ENCODE measurements at places on chromosomes 3 and 15.

DNA sequence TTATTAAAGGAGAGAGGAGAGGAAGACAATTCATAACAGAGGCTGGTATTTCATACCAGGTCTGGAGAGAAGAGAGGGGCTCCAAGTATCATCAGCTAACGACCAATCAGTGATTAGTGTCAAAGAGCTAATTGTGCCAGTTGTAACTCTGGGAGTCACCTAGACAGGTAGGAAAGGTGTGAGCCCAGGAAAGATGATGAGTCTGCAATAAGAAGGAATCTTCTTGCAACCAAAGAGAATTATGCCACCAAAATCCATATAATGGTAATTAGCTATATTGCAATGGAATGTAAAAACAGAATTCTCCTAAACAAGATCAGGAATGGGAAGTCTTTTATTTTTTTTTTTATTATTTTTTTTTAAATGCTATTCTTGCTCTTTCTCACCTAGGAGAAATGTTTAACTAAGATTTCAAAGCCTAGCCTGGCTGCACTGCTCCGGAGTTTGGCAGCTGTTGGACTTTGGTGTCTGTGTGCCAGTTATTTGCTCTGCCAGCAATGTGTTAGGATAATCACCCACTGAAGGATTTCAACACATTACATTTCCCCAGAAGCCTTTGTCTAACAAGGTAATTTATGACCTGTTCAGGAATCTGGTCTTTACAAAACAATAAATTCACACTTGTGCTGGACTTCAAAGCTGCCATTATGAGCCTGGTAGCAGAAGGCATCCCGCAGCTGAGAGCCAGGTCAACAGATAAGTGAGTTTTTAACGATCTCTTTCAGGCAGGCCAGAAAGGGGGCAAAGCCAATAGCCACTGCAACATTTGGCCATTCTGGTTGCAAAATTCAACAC, 89.4 kb downstream of the FOXB1 start:
- no peak for DNase-seq

DNA sequence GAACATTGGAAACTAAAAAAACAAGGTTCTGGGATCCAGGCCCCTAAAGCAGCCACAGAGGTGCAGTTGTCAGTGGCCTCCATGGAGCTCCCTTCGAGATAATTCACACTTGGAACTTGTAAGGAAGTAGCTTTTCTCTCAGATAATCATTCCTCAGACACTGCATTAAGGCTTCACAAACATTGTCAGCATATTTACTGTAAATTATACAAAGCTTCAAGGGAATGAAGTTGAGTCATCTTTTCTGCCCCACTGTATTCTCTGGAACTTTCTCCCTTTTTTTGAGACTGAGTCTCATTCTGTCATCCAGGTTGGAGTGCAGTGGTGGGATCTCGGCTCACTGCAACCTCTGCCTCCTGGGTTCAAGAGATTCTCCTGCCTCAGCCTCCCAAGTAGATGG, 7.1 kb downstream of the BLOC1S6 start:
- no peak for DNase-seq

DNA sequence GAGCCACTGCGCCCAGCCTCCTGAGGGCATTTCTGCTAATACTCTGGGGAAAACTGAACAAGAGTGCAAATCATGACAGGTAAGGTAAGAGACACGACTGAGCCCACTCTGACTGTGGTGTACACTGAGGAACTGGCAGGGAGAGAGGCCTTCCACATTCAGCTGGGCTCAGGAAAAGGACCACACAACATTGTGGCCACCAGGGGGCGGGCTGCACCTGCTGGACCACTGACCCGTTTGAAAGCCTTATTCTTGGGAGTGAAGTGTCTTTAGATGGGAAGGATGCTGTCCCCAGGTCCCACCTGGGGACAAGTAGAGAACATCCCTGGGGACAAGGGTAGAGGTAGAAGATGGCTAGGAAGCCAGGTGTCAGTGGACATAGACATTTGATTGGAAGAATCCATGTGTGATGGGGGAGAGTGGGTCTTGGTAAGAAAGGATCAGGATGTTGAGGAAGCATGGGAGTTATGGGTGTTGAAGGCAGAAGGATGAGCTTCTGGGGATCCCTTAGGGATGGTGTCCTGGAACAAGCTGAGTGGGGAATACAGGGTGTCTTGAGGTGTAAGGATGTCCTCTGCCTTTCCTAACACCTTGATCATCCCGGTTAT, 6.2 kb upstream of the CTDSPL start:
- no peak for DNase-seq

DNA sequence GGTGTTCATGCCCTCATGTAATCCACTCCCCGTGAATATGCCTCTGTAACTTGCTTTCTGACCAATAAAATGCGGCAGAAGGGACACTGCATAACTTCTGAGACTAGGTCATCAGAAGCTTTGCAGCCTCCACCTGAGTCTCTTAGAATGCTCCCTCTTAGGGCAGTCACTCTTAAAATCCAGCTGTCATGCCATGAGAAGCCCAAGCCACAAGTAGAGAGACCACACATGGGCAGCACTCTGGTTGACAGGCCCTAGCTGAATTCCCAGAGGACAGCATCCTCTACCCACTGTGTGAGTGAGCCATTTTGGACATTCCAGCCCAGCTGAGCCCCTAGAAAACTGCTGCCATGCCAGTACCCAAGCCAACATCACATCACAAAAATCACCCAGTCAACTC, 41.4 kb downstream of the SCAPER start:
- DNase-seq: no peak

DNA sequence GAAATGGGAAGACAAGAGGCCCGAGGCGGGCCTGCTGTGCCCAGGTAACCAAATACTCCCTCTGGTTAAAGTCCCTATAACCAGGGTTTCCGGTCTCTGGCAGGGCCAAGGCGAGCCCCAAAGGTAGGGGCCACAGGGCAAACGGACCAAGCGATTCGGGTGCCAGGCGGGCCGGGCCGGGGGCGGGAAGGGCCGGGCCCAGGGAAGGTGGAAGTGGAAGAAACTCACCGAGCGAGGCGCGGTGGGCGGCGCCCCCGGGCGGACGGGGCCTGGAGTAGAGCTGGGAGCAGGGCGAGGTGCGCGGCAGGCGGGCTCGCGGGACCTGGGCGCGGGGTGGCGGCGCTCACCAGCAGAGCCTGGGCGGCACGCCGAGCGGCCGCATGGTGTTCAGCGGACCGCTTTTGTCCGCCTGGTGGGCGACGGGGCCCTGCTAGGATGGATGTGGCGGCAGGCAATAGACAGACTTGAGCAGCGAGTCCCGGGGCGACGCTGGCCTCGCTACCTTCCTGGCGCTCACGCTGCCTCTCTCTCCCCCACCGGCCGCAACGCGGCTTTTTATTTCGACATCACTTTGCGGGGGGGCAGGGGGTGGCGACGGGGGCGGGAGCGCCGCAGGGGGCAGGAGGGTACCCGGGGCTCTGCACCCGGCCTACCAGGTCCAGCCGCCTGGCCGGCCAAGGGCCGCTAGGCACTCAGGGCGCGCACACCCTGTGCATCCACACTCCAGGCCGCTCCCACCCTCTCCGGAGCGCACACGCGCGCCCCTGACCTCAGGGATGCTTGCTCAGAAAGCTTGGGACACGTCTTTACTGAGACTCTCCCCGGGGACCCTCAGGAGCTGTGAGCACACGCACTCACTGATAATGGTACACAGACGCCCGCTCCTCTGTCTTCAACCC, at the start of gene GATA2:
Gene GATA2, minus strand, starts transcription at position 531 of the 899 bp plus-strand sequence. CDS start 6,170 bp downstream, outside the sequence.
- no peak for DNase-seq

DNA sequence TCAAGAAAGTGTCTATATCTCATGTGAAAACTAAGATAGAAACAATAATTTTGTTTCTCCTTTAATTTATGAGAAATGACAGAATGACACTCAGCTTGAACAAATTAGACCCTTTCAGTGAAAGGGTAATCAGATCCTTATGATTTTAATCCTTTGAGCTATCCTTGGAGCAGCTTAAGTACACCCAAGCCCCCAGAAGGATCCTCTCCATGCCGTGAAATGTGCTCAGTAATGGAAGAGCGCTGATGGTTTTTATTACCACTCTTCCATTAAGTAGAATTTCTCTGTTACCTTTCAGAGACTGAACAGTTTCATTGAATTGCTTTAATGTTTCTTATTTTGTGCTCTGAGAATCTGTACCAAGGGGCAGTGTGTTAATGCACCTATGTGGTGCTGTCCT, 54.3 kb downstream of the HMG20A start:
- no peak for DNase-seq

DNA sequence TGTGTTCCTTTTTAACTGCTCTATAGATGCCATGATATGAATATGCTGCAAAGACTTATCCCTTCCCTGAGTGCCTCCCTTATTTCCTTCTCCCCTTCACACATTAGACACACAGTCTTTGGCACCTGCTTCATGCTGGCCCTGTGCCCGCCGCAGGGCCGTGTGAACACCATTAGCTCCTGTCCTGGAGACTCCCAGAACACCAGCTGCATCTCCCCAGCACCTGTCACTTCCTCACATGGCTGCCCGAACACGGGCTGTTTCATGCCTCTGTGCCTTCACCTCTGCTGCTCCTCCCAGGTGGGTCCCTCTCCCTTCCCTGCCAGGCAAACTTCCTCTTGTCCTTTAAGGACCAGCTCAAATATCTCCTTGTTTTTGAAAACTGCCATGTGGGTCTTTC, 40.5 kb upstream of the SEC13 start:
- DNase-seq: no peak

- DNase-seq: no peak
These were observed 575.6 kb downstream of the GRM7 start for GRCh38 chr3:7436542-7436941.

DNA sequence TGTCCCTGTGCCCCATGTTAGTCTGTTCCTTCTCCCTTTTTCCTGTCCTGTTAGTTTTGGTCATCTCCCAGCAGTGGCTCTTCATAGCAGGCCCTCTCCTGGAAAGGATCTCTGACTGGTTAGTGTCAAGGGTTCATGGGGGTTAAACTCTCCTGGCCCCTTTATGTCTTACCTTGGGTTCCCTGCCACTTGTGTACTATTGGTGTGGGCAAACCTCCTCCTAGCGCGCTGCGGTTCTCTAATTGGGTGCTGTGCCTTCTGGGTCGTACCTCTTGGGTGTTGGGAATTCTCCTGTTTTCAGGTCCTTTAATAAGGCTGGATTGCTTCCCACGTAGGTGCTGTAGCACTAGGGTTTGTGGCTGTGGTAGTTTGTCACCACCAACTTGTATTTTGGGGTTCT, 18.8 kb downstream of the GMPS start:
- DNase-seq: no peak

DNA sequence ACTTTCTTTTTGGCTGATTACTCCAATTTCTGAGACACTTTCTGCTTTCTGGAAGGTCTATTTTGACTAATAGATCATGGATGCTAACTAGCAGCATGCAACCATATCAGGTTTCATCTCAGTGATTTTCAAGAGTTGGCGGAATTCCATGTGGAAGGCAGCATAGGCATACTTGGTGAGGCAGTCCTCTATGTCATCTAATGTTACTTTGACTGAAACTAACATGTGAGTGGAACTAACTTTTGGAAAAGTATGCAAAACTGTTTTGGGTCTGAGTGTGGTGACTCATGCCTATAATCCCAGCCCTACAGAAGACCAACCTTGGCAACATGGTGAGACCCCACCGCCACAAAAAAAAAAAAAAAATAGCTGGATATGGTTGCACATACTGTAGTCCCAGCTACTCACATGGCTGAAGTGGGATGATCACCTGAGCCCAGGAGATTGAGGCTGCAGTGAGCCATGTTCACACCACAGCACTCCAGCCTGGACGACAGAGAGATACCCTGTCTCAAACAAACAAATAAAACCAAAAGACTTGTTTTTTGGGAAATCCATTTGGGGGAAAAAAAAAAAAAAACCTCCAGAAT, 1033.7 kb downstream of the ROBO1 start:
- no peak for DNase-seq

GRCh38 chr15:95884276-95884675, 446.2 kb upstream of the NR2F2 start:
- no peak for DNase-seq

DNA sequence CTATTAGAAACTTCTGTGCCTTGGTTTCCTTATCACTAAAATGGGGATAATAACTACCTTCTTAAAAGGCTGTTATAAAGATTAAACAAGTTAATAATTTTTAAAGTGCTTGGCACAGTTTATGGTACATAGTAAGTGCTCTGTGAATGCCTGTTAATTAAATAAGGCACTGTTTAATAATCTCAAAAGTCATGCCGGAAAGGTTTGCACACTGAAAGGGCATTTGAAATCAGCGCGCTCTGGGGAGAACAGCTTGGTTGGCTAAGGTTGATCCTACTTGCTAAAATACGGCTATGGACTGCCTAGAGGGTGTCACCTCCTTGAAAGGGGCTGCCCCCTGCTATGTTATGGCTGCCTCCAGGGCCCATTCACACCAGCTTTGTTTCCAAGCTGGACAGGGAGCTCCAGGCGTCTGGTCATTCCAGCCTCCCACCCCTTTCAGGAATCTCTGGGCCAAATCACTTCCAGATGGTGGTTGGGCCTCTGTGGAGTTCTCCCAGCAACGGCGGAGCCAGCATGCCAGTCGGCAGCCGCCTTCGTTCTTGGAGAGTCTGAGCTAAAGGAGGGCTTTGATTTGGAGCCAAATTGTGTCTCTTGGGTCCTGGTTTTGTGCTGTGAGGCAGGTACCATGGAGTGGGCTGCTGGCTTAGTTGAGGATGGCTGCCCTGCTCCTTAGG, 5.9 kb downstream of the FLNB start:
- no peak for DNase-seq

Measured in cortex of kidney (tissue), 1 donor.